ENCODE measurements at places on chromosomes 5 and 9.

- no peak for DNase-seq
Observed at GRCh38 chr5:10268100-10268499, 18.0 kb downstream of the CCT5 start.

- peak; percentile 70 for DNase-seq
Observed at GRCh38 chr5:51225789-51226742, 157.2 kb upstream of the ISL1 start.

DNA sequence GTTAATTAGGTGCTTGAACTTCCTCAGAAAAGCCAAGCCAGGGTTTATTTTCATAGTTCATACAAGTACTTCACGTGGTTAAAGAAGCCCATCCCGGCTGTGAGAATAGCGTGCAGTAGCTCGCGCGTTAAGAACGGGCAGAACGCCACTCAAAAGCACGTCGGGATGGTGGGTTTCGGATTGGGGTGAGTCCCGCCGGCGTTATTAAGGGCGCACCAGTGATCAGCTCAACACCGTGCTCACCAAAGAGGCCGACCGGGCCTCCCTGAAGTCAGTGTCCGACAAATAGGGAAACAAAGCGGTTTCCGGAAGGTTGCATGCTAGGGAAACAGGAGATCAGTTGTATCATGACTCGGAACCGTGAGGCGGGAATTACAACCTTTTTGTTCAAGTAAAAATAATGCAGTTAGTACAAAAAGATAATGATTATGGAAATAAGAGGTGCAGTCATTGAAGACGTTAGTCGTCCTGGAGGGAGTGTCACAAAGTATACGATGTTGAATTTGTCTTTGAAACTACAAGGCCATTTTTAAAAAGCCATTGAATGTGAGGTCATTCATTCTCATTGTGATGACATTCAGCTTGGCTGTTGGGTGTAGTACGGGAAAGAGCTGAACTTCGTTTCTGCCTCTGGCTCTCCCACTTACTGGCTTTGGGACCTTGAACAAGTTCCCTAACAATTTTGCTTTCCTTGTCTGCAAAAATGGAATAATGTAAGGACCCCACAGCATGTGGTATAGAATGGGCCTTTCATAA lies 992 bp downstream of the SETD9 start:
- DNase-seq: peak; percentile 92

DNA sequence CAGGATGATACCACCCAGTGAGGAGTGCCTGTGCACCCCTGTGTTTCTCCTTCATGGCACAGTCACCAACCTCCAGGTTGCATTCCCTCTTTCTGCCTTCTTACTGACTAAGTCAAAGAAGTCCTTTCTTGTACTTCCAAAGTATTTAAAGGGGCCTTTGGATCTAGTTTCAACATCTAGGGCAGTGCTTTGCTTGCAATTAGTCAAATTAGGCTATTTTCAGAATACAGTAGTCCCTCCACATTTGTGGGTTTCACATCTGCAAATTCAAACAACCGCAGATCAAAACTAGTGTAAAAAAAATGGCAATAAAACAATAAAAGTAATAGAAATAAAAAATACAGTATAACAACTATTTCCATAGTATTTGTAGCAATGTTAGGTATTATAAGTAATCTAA lies 333.9 kb upstream of the SEMA6A start:
- DNase-seq: no peak

GRCh38 chr5:39783756-39784421 lies 359.1 kb upstream of the DAB2 start:
- no peak for DNase-seq

DNA sequence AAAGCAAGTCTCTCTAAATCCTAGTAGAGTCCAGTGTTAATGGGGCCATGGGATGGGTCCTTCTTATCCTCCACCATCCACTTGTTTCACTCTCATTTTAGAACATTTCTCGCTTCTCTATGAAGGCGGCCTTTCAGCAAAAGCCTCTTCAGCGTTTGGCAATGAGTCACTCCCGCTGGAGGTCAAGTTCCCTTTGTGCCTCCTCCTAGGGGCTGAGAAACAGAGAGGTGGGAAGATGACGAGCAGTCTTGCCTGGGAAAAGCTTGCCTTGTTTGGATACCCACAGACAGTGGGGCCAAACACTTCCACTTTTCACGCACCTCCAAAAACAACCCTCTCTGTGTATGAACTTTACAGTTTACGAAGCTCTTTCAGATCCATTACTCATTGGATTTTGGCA lies 168.8 kb downstream of the GABBR2 start:
- peak; percentile 3 for DNase-seq

- DNase-seq: peak; percentile 94
Observed at GRCh38 chr5:124651663-124652513, 94.6 kb downstream of the ZNF608 start.

DNA sequence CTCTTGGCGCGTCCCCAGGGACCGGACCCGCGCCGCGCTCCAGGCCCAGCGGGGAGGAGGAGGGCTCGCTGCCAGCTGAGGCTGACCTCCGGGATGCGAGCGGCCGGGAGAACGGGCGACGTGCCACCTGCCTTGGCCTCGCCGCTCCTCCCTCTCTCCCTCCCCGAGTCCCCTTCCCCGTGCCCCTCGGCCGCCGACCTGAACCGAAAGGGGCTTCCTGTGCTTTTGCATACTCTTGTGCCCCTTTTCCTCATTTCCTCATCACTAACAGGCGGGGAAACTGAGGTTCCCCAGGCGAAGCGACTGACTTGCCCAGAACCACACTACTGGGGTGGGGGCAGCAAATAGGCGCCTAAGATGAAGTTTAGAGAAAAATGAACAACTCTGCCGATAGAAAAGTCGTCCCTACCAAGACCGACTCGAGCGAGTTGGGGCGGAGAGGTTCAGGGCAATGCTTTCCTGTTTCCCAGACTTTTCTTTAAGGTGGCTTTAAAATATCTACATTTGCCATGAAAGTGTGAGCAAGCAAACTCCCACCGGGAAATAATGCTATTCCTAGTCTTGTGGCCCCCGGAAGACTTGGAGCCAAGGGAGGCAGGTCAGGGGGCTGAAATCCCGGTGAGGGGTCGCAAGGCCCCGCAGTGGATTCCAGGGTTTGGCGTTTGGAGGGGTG lies 580 bp upstream of the DUSP1 start:
- DNase-seq: peak; percentile 84

DNA sequence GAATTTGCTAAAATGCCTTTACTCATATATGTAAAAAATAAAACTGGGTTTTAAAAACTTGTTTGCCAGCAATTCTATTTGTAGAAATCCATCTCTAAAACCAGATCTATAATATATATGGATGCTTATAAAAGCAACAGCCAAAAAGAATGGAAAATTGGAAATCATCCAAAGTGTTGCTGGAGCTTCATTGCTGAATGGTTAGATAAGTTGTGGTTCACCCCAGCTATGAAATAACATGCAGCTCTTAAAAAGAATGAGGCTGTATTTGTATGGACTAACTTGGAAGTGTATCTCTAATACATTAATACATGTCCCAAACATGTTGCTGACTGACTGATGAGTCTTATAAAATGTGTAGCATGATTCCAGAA lies 76.2 kb downstream of the STK10 start:
- no peak for DNase-seq

- no peak for DNase-seq
Observed at GRCh38 chr5:67652201-67652600, 455.6 kb upstream of the CD180 start.

DNA sequence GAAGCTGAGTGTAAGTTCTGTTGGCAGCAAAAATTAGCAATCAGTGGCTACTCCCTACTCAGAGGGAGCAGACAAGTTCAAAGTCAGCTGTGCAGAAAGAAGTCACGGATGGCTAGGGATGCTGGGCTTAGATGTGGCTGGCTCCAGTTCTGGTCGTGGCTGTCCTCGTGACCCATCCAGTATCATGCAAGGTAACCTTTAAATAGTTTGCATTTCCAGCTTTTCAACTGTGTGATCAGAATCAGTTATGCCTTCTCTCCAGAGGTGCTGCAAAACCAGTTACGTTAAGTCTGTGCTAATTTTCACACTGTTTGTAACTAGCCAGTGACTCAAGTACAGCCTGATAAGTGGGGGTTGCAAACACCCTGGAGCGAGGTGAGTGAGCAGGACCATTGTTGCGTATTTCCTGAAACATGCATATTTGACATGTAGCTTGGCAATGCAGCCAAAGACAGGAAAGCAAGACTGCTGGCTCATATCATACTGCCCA lies 302.4 kb downstream of the ATPSCKMT start:
- no peak for DNase-seq

GRCh38 chr9:72997387-72997995 lies 44.6 kb upstream of the ALDH1A1 start:
- peak; percentile 85 for DNase-seq

GRCh38 chr9:114784721-114785279 lies 21.0 kb downstream of the TNFSF15 start:
- DNase-seq: no peak

DNA sequence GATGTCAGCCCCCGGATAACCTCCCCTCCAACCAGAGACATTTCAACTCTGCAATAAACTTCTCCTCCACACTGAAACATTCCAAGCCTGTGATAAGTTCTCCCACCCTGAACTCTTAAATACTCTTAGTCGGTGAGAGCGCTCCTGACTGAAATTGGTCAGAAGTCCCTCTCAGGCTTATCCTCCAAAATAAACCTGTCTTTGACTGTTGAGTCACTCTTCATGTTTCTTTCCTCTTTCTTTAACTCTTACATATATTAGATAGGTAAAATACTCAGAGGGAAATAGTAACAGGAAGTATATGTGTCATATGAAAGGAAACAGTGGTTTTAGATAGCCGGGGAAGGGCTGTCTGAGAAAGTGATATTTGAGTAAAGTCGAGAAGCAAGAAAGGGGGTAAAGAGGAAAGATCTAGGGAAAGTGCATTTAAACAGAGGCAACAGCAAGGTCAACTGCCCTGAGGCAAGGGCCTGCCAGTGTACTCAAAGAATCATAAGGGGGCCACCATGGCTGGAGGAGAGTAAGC lies 11.0 kb upstream of the FAM81B start:
- no peak for DNase-seq

DNA sequence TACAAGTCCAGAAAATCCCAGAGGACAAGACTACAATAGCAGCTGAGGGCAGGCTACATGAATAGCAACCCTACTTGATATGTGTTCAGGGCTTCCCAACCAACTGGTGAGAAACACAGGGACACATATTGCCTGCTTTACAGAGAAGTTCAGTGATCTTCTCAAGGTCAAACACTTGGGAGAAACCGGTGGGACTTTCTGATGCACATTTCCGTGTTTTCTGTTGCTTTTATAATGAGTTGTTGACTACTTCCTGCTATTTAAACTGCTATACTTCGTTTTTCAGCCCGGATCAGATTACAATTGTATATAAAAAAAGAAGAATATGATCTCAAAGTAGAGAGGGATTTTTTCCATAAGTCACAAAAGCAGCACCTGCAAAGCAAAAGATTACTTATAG lies 175.1 kb downstream of the SNX18 start:
- peak; percentile 42 for DNase-seq

- no peak for DNase-seq
Observed at GRCh38 chr9:20508242-20508641, 114.1 kb downstream of the MLLT3 start.

DNA sequence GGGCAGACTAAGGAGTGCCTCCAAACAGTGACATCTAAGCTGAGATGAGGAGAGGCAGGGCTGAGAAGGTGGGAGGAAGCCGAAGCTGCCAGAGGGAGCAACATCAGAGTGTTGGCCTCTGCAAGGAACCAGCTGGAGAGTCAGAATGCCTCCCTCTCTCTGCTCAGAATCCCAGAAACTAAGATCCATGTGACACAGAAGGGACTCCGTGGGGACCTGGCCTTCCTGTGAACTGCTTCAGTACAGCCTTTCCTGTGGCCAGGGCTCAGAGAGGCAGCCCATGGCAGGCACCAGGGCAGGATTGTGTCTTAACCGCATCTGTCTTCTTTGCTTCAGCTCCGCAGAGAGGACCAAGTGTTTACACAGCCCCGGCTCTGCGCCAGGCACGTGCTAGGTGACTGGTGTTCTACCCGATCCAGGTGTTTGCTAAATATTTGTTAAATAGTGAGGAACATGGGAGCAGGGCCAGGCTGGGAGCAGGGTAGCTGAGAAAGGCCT lies 33.5 kb downstream of the KCNMB1 start:
- DNase-seq: no peak

DNA sequence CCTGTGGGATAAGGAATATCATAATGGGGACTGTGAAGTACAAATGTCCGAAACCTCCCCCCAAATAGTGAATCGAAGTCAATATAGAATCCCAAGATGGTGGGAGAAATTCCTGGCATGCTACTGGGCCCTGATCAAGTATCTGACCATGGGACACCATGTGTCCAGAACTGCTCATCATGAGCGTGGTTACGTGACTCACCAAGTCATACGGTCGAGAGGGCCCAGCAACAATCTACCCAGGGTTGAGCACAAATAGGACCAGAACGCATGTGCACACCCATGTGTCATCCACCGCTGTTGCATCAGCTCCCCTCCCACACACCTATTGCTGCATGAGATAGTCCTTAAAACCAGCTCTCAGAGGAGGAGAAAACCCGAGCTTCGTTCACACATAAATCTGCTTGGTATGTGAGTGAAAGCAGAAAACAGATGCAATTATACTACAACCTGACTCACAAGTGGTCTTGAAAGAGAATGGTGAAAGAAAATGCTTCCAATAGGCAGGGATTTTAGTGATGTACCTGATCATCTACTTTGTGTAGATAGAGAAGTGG lies 353.2 kb downstream of the CWC27 start:
- DNase-seq: no peak

DNA sequence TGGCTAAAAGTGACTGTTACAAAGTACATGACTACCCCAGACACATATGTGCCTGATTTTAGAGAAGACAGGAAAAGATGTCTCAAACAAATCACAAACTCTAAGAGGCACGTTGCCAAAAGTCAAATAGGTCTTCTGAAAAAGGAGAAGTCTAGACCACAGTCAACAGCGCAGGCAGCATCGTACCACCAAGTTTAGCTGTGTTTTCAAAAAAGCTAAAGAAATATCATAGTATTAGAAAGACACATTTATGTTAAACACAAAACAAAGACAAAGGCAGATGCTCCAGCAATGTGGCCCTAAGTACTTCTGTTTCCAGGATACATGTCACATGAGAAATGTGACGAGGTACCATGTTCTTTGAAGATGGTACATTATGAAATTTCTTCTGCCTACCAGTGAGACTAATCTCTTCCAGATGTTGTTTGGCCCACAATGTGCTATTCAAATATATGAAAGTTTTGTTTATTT lies 43.5 kb downstream of the LPAR1 start:
- no peak for DNase-seq
